Ascending aorta (tissue), 2 donors: ENCODE measurements at places on chromosomes 2 and 18. TPM values are rescaled to one million over a fixed set of nuclear protein-coding genes. Genes with fewer than 3 reads are reported as not detected.

KCMF1 gene
- total RNA-seq: 14.4 TPM

OSR1 gene
- 66.7 TPM for total RNA-seq

LIMS4 gene
- 21.2 TPM for total RNA-seq

USP34 gene
- total RNA-seq: 59.3 TPM

DHRS9 gene
- total RNA-seq: not detected

QPCT gene
- 1.8 TPM for total RNA-seq

TANC1 gene
- total RNA-seq: 45.4 TPM

MRPL44 gene
- 3.8 TPM for total RNA-seq

SNTG2 gene
- total RNA-seq: 9.9 TPM

HOXD13 gene
- total RNA-seq: not detected

FAM124B gene
- total RNA-seq: 13.3 TPM

MAP3K19 gene
- total RNA-seq: not detected

METTL4 gene
- total RNA-seq: not detected

INHBB gene
- total RNA-seq: 8.1 TPM

ABCG8 gene
- total RNA-seq: not detected

ASXL3 gene
- total RNA-seq: 6.6 TPM

POTEE gene
- total RNA-seq: not detected

SLC14A1 gene
- 42.7 TPM for total RNA-seq

ANKRD62 gene
- not detected for total RNA-seq

FIGN gene
- 4.3 TPM for total RNA-seq

OBSL1 gene
- total RNA-seq: 151 TPM

GYPC gene
- total RNA-seq: 94.7 TPM

KRCC1 gene
- 3.1 TPM for total RNA-seq

UPP2 gene
- not detected for total RNA-seq

PMAIP1 gene
- not detected for total RNA-seq

SIX3 gene
- total RNA-seq: not detected

IL37 gene
- total RNA-seq: not detected

VIT gene
- 8.1 TPM for total RNA-seq

SAG gene
- total RNA-seq: not detected

EPAS1 gene
- total RNA-seq: 1,738 TPM

TAF4B gene
- 3.0 TPM for total RNA-seq

KANSL1L gene
- 39.6 TPM for total RNA-seq
